ENCODE measurements at places on chromosomes 7 and 10.

DNA sequence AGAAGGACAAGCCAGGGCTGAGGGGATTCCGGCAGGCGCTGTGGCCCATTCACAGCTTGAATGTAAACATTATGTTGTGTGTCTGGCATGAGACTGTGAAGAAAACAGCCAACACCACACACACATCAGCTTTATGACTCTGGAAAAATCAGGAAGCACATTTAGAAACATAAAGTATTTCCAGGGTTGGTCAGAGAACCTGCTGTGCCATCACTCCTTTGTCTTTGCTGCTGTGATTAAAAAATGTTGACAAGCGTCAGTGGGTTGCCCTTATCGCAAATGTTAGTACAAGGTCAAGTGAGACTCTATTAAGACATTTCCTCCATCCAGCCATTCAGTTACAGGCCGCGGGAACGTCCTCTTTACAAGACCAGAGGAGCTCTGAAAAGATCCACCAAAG is 95.4 kb downstream of the TAX1BP1 start:
- DNase-seq, result no peak

DNA sequence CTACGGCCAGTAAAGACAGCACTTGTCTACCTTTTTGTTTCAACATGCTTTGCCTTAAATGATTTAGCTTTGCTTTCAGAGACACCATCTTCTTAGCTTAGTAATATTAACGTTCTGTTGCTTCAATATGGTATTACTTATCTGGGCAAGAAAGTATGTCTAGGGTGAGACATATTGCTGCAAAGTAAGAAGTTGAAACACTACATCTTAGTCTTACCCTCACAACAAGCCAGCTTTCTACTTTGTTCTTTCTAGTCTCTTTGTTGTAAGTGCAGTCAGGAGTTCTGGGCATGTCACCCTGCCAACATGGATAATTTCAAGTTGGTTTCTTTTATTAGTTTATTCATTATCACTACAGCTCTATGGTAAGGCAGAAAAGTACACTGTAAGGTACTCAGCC is 122.7 kb upstream of the DNAJB12 start:
- no peak for DNase-seq

DNA sequence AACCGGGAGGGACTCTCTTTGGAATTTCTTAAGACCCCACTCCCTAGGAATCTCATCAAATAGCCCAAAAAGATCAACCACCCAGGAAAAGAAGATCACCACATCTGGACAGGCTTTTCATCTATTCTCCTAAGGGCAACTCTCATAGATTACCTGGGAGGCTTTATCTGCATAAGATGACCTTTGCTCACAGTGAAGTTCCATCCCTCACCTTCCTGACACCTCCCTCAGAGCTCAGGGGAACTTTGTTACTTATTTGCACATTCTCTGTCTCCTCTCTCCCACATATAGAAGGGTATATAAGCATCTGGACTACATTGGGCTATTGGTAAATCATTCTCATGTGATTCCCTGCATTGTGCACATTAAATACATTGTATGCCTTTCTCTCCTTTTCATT is 80.1 kb downstream of the ELMO1 start:
- DNase-seq, result no peak

DNA sequence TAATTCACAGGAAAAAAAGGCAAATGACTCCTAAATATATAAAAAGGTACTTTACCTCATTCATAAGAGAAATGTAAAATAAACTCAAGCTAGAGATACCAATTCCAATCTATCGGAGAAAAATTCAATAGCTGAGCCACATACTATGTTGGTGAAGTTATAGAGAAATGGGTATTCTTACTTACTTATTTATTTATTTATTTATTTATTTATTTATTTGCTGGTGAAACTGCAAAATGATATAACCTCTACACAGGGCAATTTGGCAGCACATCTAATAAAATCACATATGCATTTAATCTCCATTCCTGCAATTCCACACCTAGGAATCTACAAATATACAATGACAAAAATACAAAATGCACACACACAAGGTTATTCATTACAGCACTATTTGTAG is 117.5 kb upstream of the TMEM168 start:
- no peak for DNase-seq

DNA sequence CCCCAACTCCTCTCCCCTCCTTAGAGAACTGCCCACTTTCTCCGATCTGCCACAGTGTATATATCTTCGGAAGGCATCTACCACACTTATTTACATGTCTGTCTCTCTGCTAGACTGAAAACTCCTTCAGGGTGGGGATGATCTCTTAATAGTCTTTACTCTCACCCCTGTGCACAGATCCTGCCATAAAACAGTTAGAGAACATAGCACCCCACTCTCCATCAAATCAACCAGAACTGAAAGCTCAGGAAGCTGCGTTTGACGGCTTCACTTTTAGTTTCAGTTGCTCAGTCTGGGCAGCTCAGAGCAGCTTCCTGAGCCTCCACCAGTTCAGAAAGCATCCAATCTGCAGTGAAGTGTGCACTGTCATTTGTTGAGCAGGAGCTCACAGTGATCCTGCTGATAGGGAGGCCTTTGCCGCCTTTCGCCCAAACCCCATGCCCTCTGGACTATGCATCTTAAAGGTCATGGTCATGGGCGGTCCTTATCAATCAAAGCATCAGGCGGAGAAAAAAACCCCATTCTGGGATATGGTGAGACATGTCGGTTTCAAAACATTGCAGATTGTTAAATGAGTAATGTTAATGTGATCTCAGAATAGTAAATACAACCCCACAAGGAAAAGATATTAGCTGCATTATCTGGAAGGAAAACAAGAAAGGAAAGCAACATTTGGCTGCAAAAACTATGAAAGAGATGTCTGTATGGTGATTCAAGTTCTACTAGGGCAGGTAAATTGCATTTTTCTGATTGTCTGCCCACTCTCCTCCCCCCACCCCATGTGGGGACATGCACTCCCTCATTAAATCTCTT is 167.1 kb upstream of the ADO start:
- no peak for DNase-seq

GRCh38 chr10:93165367-93165766 is 91.7 kb downstream of the CYP26A1 start:
- no peak for DNase-seq

DNA sequence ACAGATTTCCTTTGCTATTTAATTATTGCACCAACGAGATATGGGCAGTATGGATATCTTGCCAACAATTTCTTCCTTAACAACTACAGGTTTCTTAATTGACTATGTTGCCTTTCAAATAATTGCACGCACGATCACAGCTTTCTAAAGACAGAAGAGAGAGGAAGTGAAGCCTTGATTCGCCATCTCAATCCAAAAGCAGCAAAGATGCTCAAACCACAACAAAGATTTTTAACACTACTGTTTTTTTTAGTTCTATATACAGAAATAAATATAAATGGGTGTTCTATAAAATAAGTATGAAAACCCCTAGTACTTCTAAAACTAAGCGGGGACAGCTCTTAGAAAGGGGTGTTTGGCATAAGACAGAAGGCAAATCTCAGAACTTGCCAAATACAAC is 251.3 kb downstream of the SFMBT2 start:
- no peak for DNase-seq

DNA sequence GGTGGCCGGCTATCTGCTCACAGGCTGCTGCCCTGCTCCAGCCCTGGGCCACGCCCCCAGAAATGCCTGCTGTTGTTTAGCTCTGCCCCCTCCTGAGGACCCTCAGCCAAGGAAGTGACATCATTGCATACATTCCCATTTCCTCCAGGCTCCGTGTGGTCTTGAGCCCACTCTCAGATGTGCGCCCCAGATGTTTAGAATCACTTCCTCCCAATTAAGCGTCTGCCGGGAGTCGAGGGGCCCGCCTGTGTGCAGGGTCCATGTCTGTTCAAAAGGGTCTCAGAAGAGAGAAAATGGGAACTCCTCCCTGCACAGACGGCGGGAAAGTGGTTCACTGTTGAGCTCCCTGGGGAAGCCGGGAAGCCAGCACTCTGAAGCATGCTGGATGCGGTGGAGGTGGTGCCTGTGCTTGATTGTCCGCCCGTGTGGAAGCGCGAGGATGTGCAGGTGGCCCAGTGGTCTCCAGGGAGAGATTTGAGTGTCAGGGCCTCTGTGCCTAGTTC is 116.9 kb upstream of the PPIF start:
- peak; percentile 48 for DNase-seq

GRCh38 chr7:100486753-100487446 is 3.2 kb downstream of the NYAP1 start:
- no peak for DNase-seq

DNA sequence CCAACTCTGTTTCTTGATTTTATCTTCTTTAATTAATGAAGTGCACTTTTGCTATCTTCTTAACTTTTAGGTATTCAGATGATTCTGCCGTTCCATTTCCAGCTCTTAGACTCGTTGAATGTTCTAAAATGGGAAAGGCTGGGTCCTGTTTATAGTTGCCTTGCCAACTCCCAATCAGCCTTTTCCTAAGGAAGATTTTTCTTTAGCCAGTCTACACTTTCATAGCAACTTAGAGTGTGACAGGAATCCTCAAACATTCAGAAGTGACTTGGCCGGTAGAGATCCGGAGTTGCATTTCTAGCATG is 23.0 kb upstream of the TRIL start:
- no peak for DNase-seq

DNA sequence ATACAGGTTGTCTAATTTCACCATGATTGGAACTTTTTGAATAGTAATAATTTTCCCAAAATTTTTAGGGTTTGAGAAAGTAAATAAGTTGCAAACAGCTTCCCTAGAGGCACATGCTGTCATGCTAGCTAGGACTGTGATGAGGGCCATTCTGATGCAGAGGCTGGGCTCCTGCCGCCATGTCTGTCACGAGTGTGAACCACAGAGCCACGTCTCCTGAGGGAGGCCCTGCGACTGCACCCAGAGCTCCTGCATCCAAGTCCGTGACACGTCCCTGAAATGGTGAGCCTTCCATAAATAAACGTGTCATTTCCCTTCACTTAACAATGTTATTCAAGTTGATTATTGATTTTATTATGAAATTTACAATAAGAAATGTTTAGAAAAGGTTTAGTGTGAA is 40.0 kb downstream of the C10orf120 start:
- DNase-seq, result no peak

GRCh38 chr10:88117869-88118632 is 254.6 kb downstream of the PTEN start:
- no peak for DNase-seq

DNA sequence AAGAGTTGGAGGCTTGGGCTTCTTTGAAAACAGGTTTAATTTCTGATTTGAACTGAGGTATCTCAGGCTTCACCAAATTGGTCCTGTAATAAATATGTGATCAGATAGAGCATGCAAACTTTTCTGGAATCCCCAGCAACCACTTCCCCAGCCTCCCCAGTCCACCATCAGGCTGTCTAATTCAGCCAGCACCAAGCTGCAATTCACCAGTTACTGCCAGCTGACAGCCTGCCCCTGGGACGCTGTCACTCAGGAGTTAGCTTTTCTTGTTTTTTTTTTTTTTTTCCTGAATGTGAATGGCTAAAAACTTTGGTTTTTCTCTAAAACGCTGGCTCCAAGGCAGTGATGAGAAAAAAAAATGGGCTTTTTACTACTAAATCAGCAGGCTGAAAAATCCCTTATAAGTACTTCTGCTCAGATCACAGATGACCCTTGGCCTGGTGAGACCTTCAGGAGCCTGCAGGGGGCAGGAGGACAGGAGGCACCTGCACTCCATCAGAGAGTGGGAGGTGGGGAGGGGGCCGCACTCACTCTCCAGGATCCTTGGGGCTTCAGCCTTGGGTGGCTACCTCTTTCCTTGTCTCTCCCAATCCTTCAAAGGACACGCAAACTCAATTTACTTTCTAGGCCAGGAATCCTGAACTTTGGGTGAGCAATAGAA is 349.4 kb downstream of the GATA3 start:
- no peak for DNase-seq

GRCh38 chr7:95501261-95501832 is 15.6 kb downstream of the ASB4 start:
- DNase-seq, result peak; percentile 25

- DNase-seq, result no peak
Observed at GRCh38 chr7:144588559-144589051, 185.1 kb upstream of the NOBOX start.

DNA sequence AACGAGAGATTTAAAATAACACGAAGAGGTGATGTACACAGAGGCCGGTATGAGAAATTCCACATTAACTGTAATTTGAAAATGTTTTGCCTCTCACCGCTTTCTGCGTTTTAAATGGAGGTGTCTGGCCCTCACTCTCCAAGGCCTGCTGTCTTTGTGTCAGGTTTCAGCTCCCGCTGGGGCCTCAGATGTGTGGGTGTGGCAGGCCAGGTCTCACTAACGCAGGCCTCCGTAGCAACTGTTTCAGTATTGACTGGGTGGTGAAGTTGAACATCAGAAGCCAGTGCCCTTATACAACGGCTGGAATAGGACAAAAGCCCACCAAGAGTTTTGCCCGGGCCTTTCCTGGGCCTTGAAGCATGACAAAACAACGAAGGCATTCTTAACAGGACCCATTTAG is 303.1 kb downstream of the ADARB2 start:
- peak; percentile 1 for DNase-seq

GRCh38 chr7:300546-301290 is 10.7 kb downstream of the FOXL3 start:
- DNase-seq, result no peak

- peak; percentile 93 for DNase-seq
Observed at GRCh38 chr7:31192986-31193385, 140.9 kb downstream of the ADCYAP1R1 start.

- peak; percentile 41 for DNase-seq
Observed at GRCh38 chr7:26198133-26198780, 2.3 kb downstream of the HNRNPA2B1 start.

DNA sequence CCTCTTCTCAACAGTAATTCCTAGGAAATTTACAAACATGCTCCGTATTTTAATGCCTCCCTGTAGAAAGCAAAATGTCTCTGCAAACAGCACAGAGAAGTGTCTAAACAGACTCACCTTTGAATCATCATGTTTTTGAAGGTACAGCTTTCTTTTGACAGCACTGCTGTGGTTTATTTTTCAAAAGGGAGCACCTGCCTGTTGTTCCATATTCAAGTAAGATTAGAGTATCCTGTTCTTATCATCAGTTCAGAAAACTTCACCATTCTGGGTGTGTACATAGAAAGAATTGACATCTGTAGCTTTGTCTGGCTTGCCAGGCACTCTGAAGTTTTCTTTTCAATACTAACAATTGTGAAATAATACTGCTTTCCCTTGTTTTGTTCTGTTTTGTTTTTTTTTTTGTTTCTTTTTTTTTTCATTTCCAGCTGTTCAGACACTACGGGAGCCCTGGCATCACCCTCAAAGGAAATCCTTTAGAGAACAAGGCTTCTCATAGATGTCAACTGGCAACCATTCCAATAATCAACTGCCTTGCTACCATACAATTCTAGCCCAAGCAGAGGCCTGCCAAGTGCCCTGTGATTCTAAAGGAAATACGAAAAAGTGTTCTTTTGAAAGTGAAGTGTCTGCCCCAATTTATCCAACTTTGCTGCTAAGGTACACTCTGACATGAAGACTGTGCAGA is 275.9 kb downstream of the PRPF18 start:
- no peak for DNase-seq

- DNase-seq, result no peak
Observed at GRCh38 chr10:25745976-25746375, 188.1 kb upstream of the MYO3A start.
